Stimulated activated CD4-positive, alpha-beta T cell treated with anti-CD3 and anti-CD28 coated beads, Interleukin-1b, Interleukin-23, amount 100 ng/mL, for 1 hour (primary cell): ENCODE measurements at places on chromosomes 5 and 9.

- DNase-seq: no peak
These were observed 126.4 kb downstream of the KCNIP1 start for GRCh38 chr5:170630226-170630625.

DNA sequence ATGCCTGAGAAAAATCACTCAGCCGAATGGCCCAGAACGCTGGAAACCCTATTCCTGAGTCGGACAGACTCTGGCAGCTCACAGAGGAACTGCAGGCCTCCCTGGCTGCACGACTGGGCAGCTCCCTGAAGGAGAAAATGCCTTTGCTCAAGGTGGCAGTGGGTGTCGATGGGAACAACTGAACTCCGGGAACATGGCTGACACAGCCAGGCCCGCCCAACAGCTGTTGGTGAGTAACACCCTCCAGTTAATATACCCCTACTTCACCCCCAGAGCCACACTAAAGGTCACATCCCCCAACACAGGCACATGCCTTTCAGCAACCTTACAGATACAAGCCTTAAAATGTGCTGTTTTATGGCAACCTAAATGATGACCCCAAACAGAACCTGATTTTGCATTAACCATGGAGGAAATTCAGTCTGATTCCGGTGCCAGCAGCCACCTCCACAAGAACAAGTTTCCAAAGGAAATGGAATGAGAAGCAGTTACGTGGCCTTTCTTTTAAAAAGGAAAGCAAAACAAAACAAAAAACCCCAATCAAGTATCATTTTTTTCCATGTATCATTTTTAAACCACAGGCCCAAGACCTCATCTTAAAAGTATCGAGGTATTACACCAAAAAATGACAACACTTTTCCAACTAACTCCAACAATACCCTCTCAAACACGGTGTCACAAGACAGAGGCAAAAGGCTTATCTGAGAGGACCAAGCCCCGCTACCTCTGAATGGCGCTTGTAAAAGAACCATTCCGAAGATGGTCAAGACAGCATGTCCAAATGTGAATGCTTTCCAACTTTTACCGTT, 3.1 kb downstream of the KLF9 start:
- no peak for DNase-seq

GRCh38 chr5:80052464-80052863, 17.3 kb downstream of the THBS4 start:
- no peak for DNase-seq

- no peak for DNase-seq
These were observed 7.7 kb upstream of the P4HA2 start for GRCh38 chr5:132235340-132235739.

GRCh38 chr5:6712142-6712576, 1.1 kb upstream of the TENT4A start:
- no peak for DNase-seq

- no peak for DNase-seq
These were observed 31.2 kb upstream of the EXOC3 start for GRCh38 chr5:411728-412127.

DNA sequence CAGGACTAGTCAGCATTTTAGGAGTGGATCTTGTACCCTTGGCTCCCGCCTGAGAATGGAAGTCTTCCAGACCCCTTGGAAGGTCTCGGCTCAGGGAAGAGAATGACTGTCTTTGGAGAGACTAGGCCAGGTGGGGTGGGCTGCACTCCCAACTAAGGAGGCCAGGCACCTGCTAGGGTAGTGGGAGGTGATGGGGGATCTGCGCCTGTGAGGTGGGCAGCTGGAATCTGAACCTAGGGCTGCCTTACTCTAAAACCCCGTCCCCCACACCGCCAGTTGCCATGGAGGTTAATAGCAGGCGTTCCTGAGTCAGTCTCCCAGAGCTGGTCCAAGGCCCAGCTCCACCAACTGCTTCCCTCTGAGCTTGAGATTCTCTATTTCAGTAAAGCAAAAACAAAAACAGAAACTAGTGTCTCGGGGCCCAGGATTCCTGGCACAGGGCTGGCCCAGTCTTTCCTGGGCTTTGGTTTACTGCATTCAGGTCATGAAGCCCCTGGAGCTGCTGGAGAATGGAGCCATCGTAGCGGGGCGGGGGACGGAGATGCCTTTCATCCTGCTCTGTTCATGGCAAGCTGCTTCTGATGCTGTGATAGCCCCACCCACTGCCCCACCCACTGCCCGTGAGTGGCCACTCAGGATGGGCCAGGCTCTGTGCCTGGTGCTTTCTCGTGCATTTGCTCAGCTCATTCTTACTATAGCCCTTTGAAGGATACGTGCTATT, 57.5 kb downstream of the DAB2IP start:
- no peak for DNase-seq

- DNase-seq: no peak
These were observed 17.9 kb upstream of the NDUFB6 start for GRCh38 chr9:32590898-32591297.
